ENCODE measurements at places on chromosomes 13 and 19. TPM values are rescaled to one million over a fixed set of nuclear protein-coding genes. Genes with fewer than 3 reads are reported as not detected.
A peak's percentile ranks its signal among the peaks of the same experiment; 100 is the strongest.

Gene LGI4
- total RNA-seq = not detected

Gene ZNF69
- not detected for total RNA-seq

Gene SERTM1
- not detected for total RNA-seq

Gene LYPD5
- total RNA-seq = 0.69 TPM

Gene KIR3DL2
- total RNA-seq = not detected

Gene ZSCAN22
- total RNA-seq = 2.4 TPM

Gene ZNF793
- 0.22 TPM for total RNA-seq

Gene C13orf46
- total RNA-seq = 0.06 TPM

Gene CDX2
- total RNA-seq = not detected

Gene ELANE
- total RNA-seq = not detected

Gene ZNF8
- 6.7 TPM for total RNA-seq

Gene TPM4
- 586 TPM for total RNA-seq

Gene PLEKHA4
- 1.2 TPM for total RNA-seq

Gene SYT5
- 0.20 TPM for total RNA-seq

GRCh38 chr19:48355365-48355954 is 8.3 kb downstream of the TMEM143 start:
- no peak for DNase-seq

- no peak for DNase-seq
Measured at GRCh38 chr19:42961119-42961518, 24.1 kb upstream of the PSG7 start.

- DNase-seq = no peak
Measured at GRCh38 chr13:70125693-70126092, 17.4 kb upstream of the KLHL1 start.

GRCh38 chr13:23760000-23760399 is 129.2 kb downstream of the MIPEP start:
- DNase-seq = no peak

DNA sequence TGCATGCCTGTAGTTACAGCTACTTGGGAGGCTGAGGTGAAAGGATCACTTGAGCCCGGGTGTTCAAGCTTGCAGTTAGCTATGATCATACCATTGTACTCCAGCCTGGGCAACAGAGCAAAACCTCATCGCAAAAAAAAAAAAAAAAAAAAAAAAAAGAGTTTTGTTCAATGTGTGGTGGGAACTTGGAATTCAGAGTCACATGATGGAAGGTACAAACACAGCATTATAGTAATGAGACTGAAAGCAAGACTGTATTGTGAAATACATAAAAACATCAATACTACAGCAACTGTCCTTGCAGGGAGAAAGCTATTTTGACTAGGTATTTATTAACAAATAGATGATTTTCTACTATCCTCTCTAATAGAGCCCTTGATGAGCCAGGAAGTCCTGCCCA is 393.2 kb downstream of the DLEU7 start:
- no peak for DNase-seq

DNA sequence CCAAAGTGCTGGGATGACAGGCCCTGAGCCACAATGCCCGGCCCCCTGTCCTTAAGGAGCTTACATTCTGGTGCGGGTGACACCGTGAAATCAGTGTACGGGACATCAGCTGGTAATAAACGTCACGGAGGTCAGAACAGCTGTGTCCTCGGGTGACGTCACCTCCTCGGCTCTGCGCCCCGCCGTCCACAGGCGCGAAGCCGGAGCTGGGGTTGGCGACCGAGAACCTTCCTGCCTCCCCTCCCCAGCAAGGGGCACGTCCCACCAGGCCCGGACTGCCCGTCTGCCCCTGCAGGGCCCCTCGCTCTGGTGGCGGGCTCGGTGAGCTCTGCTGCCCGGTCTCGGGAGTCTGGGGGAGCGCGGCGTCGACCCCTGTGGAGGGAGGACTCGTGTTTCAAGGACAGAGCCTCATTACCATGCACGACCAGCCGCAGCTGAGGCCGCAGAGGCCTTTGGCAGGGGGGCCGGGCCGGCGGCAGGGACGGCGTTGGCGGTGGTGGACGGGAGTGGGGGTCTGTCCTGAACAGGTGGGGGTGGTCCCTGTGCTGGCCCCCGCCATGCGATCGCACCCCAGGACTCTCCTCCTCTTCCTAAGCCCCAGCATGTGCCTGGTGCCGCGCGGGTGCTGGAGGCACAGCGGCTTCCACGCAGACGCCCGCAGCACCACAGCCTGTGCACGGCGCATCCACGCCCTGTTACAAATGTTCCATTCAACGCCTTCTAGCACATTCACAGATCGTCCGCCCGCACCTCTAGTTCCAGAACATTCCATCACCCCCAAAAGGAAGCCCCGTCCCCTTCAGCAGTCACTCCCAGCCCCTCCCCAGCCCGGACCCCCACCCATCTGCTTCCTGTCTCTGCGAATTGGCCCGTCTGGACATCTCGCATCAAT is 5.4 kb downstream of the LINGO3 start:
- no peak for DNase-seq

DNA sequence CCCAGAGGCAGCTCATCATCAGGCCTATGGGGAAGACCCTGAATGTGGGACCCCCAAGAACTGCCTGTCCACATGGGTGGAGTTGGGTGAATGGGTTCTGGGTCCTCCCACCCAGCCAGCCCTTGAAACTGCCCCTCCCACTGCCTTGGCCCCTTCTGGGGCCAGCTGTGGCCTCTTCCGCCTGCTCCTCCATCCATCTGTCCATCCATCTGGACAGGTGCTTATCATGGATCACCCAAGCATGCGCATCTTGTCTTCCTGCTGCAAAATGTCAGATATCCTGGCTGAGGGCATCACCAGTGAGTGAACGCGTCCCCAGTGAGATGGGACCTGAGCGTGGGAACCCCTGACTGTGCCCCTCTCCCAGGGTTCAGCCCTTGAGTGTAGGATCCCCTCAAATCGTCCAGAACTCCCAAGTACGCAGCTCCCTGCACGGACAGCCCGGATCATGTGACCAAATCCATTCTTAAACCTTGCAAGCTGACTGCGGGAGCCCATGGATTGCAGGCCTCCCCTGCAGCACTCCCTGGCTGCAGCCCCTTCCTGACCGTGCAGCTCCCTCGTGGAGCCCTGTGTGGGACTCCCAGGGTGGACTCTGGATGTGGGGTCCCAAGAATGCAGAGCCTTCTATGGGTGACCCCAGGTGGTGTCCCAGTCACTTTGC is 2.0 kb downstream of the STXBP2 start:
- DNase-seq = no peak

GRCh38 chr19:38557205-38557799 is 60.5 kb downstream of the MAP4K1 start:
- DNase-seq = no peak

- DNase-seq = peak; percentile 78
Measured at GRCh38 chr19:34171877-34172660, at the start of gene LSM14A. TSS of gene LSM14A (plus strand) at chr19:34172504. CDS start at chr19:34172643, 139 bp downstream.

- DNase-seq = no peak
Measured at GRCh38 chr19:840519-841206, at the start of gene PRTN3. TSS of gene PRTN3 (plus strand) at chr19:840999. CDS start at chr19:841009, 10 bp downstream.

DNA sequence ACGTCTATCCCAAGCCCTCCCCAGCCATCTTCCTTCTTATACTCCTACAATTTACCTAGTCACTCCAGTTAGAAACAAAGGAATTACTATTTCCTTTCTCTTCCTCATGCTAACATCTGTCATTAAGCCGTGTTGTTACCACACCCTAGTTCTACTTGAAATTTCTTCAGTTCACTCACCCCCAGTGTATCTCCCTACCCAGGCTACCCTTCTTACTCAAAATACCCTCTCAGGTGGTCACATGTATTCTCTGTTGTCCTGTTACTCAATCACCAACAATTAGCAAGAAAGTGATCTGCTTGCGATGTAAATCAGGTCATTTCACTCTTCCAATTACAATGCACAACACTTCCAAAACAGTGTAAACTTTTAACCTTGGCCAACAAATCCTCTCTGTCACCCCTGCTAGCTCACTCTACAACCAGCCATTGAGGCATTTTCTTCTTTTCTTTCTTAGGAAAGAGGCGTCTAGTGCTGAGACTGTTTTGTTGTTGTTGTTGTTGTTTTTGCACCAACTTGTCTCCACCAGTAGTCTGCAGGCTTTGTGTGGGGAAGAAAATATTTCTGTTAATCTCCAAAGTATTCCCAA is 50.7 kb downstream of the PCDH17 start:
- no peak for DNase-seq

DNA sequence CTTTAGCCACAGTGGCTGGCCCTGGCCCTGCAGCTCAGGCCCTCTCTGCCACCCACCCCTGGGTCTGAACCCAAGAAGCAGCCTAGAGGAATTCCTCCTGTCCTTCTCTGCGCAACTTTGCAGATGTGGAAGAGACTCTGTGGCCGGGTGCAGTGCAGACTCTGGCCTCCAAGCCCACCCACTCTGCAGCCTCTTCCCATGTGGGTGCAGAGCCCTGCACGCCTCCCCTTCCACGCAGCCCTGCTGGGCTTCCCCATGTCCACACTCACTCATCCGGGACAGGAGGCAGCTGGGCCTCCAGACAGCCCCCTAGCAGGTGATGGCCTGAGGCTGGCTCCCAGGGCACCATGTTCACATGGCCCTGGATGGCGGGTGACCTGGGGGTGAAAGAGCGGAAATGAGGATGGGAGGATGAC is 2.5 kb downstream of the TEX29 start:
- no peak for DNase-seq

DNA sequence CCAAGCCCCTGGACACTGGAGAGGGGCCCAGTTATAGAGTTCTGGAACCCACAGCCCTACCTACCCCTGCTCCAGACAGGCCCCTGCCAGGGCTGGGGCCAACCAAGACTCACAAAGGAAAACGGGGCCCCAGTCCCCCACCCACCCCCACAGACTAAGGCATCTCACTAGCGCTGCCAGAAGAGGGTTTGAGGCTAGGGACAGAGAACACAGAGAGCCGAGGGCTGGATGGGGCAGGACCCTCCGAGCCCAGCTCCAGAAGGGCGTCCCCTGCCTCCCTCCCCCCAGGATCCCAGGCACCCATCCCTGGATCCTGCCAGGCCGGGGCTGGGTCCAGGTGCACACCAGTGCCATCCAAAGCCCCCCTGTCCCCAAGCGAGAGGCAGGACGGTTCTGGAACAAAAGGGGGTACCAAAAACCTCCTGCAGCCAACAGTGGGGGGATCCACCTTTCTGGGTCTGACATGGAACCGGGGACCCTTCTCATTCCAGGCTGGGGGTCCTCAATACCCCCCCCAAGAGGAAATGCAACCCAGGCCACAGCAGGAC is 4.4 kb upstream of the REXO1 start:
- no peak for DNase-seq

- DNase-seq = no peak
Measured at GRCh38 chr19:19446655-19447437, 41.4 kb downstream of the GATAD2A start.

GRCh38 chr19:47232422-47233211 is 1.6 kb upstream of the BBC3 start:
- DNase-seq = no peak

DNA sequence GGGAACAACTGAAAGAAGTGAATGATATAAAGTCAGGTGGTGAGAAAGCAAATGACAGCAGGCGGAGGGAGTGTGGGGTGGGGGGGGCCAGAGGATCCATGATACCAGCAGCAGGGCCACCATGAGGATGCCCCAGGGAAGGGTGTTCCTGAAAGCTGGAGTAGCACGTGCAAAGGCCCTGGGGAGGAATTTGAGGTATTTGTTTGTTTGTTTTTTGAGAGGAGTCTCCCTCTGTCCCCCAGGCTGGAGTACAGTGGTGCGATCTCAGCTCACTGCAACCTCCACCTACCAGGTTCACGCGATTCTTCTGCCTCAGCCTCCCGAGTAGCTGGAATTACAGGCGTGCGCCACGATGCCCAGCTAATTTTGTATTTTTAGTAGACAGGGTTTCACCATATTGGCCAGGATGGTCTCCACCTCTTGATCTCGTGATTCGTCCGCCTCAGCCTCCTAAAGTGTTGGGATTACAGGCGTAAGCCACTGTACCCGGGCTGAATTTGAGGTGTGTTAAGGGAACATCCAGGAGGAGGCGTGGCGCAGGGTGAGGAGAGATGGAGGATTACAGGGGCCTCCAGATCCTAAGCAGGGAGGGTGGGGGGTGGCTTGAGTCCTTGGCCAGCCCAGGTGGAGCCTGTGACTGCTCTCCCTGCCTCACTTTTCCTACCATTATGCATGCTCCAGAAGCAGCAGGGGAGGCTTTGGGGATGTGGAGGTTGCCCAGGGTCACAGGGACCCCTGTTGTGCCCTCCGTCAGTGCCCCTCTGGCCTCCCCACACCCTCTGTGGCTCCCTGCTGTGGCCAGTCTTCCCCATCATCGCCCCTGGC is 12.4 kb upstream of the JUND start:
- DNase-seq = no peak

DNA sequence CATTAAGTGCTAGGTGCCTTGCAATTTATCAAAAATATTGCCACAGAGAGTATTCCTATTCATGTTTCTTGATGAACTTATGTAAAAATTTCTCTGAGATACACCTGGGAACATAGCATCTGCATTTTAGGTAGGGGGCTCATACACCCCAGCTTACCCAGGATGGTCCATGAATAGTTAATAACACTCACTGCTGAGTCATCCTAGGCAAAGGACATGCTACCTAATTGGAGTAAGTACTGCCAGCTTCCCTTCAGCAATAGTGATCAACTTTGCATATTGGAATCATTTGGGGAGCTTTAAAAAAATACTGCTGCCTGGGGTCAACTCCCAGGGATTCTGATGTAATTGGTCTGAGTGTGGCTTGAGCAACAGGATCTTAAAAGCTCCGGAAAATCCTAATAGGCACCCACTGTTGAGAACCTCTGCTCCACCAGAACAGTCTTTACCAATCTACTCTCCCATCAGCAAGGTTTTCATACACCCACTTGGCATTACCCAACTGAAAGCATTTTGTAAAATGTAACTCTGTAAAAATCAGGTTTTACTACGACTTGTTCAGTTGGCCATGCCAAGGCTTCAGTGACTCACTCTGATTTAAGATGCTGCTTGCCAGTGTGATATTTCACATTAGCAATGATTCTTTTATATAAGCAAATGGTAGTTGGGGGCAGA is 67.2 kb upstream of the FNDC3A start:
- DNase-seq = no peak

- no peak for DNase-seq
Measured at GRCh38 chr13:52999093-52999696, 29.4 kb upstream of the OLFM4 start.

GRCh38 chr19:11465600-11465999 is 15.2 kb downstream of the ELAVL3 start:
- DNase-seq = no peak

DNA sequence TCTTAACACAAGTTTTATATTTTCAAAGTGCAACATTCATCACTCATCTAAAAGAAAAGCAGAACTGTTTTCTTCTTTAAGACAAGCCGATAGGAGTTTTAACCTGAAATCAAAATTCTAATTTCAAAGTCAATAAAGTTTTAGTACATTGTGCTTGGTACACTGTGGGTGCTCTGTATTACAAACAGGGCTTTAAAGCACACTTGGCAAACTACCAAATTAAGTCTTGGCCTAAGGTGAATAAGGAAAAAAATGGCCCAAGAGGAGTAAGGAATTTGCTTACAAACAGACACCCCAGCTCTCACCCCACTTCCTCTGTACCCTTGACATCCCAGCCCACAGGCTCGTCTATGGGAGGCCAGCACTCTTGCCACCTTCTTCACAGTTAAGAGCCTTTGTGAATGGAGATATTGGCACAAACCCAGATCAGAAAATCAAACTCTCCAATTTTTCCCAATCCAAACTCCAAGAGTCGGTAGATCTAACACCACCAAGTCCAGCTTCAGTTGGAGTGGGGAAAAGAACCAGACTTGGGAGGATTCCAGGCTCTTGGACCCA is 66.0 kb downstream of the ABCC4 start:
- no peak for DNase-seq

- peak; percentile 4 for DNase-seq
Measured at GRCh38 chr13:91922969-91923592, 524.7 kb downstream of the GPC5 start.

- no peak for DNase-seq
Measured at GRCh38 chr13:59016250-59016649, 1147.5 kb downstream of the DIAPH3 start.
